ENCODE measurements at places on chromosomes 7 and 10.

GRCh38 chr7:149569726-149570422, 72.3 kb upstream of the ZNF746 start:
- no peak for DNase-seq

DNA sequence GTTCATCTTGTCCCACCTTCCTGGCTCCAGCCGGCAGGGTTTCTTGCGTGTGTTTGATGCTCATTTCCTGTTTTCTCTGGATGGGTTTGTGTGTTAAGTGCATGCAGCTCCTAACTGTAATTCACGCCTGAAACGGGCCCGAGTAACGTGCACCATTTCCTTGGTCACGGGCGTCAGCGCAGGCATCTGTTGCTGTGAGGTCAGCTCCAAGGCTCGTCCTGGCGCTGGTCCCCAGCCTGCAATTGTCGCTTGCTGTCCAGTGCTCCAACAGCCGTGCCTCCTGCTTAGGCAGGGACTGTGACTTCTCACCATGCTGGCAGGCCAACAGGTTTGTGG, 201.1 kb downstream of the GLRX3 start:
- DNase-seq, result no peak

DNA sequence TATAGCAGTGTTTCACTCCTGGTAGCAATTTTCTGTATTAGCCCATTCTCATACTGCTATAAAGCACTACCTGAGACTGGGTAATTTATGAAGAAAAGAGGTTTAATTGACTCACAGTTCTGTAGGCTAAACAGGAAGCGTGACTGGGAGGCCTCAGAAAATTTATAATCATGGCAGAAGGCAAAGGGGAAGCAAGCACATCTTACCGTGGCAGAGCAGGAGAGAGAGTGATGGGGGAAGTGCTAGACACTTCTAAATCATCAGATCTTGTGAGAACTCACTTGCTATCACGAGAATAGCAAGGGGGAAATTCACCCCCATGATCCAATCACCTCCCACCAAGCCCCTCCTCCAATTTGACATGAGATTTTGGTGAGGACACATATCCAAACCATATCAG, 131.6 kb upstream of the EFCAB10 start:
- no peak for DNase-seq

DNA sequence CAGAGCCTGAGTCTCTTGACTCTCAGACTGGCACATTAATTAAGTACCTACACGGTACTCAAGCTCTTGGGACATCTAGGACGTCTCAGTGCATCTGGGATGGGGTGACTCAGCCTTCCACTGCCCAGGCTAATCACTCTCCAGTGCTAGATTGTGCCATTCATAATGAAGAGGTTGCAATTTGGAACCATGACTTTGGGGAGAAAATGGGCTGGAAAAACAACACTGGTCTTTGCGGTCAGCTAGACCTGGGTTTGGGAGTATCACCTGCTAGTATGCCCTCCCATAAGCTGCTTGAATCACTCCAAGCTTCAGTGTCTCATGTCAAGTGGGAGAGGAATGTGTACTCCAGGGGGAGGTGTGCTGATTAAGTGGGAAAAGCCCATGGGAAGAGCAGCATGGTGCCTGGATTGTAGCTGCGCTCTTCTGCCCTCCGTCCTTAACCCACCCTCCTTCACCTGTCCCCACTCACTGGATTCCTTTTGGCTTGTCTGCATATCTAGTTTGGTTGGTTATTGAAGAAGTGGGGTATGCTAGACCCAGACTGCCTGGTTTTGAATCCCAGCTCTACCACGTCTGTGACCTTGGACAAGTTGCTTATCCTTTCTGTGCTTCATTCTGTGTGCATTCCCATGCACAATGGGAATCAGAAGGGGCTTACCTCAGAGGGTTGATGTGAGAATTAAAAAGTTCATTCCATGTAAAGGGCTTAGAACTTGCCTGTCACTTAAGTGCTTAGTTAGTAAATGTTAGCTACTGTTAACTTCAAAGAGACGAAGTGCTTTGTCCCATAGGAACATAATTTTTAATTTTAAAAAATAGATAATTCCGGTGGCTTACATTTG, 3.8 kb downstream of the NFE2L3 start:
- no peak for DNase-seq

GRCh38 chr7:156739596-156739995, 99.0 kb downstream of the RNF32 start:
- no peak for DNase-seq

DNA sequence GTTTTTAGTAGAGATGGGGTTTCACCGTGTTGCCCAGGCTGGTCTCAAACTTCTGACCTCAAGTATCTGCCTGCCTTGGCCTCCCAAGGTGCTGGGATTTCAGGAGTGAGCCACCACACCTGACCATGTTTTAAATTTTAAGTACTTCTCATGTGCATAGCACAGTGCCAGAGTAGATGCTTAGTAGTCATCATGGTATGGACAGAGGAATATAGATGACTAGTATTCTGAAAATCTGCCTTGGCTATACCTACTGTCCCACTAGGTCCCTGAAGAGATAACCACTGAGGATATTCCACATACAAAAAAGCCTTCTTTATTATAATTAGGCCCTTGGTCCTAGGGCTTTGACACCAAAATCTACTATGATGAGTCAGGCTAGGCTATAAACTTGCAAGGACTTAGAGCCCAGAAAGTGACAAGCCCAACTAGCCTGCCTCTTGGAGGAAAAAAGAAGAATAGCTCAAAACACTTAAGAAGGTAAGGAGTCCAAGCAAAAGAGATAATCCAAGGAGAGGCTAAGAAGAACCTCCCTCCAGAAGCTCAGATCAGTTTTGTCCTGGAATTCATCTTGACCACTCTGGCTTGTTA, 34.0 kb downstream of the LUC7L2 start:
- DNase-seq, result no peak
